ENCODE measurements at places on chromosomes 11 and 22.

DNA sequence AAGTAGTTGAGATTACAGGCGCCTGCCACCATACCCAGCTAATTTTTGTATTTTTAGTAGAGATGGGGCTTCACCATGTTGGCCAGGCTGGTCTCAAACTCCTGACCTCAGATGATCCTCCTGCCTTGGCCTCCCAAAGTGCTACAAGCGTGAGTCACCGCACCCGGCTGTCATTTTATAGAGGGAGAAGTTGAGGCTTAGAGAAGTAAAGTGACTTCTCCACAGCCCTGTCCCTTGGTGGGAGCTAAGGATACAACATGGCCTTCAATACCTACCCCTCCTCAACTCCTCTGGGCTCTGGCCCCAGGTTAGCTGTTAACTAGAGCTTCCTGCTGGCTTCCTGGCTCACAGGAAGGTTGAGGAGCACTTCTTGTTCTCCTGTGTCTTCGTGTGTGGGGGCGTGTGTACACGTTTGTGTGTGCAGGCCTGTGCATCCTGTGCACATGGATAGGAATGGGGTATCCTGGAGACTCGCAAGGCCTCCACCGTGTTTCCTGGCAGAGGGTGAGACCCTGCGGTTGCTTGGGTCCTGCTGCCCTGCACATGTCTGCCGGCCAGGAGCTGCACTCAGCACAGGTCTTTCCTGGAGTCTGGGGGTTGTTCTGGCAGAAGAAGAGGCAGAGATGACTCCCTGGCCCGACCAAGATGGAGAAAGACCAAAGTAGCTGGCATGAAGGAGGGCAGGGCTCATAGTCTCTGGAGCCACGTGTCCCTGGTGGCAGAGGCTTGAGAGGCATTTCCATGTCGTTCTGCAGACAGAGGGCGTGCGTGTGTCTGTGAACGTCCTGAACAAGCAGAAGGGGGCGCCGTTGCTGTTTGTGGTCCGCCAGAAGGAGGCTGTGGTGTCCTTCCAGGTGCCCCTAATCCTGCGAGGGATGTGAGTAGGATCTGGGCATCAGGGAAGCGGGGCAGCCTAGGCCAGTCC, 2.4 kb downstream of the SIDT2 start:
- DNase-seq = no peak

- DNase-seq = no peak
These were observed 343.1 kb upstream of the SYN3 start for GRCh38 chr22:33401291-33401690.

DNA sequence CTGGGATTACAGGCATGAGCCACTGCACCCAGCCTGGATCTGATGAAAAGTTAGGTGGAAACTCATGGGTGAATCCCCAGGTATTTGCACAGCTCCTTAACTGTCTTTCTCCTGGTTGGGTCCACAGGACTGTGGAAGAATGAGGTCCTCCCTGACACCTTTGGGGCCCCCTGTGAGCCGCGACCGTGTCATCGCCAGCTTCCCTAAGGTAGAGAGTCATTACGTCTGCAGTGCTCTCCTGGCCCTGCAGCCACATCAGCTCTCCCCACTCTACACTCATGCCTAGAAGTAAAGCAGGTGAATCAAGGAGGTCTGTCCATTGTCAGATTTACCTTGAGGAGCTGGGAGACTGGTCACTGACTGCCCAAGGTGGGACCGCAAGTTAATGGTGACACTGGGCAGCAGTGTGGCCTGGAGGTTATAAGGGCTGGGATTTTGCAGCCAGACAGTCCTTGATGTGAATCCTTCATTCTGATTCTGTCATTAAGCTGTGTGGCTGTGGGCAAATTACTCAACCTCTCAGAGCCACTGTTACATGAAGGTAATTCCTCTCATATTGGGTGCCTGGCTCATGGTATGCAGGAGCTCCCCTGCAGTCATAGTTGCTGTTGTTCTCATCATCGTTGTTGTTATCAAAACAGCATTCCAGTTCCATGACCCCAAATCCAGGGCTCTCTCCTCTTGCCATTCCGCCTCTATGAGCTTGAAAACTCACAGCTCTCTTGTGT, 1.4 kb downstream of the RAB36 start:
- no peak for DNase-seq

GRCh38 chr11:35096723-35097122, 42.2 kb upstream of the CD44 start:
- no peak for DNase-seq

Data from C1 segment of cervical spinal cord (tissue), 14 donors.